ENCODE measurements at places on chromosomes 2 and 18. TPM values are rescaled to one million over a fixed set of nuclear protein-coding genes. Genes with fewer than 3 reads are reported as not detected.

The ALPG gene
- not detected for total RNA-seq

DNA sequence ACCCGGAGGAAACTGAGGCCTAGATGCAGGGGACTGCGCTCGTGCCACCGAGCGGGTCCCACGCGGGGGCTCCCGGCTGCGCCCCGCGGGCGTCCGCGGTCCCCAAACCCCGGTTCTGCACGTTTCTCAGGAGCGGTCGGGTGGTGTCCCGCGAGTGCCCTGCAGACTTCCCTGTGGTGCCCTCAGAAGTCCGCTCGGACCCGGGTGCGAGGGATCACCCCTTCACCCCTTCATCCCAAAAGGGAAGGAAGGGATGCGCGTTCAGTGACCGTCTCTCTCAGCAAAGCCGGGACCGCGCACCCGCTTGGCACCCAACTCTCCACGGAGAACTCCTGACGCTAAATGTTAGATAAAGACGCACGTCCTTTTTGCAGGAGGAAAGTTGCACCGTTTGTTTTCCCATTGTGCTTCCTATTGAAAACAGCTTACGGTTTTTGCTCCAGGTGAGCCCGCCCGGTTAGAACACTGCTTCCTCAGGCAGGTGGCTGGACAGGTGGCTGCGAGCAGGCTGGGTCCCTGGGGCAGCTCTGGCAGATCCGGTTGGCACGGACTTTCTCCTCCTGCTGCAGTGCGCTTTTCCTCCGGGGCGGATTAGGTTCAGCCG is 779 bp downstream of the DGKD start:
- H3K27ac ChIP-seq: no peak overlapping the region
- DNase-seq: peak; percentile 31
- no peaks in the 10 kb centered on the region for H3K36me3 ChIP-seq
- H3K27me3 ChIP-seq: peaks cover 55% of the 10 kb centered on the region

- no peak overlapping the region for H3K4me3 ChIP-seq
- H3K4me1 ChIP-seq: peaks cover 14% of the 10 kb centered on the region
- H3K27ac ChIP-seq: no peak overlapping the region
- DNase-seq: no peak
- no peaks in the 10 kb centered on the region for H3K27me3 ChIP-seq
- H3K36me3 ChIP-seq: no peaks in the 10 kb centered on the region
Measured at GRCh38 chr2:23707096-23707495, 219.8 kb downstream of the ATAD2B start.

The C1GALT1C1L gene
- 0.12 TPM for total RNA-seq

The NAT8 gene
- not detected for total RNA-seq

DNA sequence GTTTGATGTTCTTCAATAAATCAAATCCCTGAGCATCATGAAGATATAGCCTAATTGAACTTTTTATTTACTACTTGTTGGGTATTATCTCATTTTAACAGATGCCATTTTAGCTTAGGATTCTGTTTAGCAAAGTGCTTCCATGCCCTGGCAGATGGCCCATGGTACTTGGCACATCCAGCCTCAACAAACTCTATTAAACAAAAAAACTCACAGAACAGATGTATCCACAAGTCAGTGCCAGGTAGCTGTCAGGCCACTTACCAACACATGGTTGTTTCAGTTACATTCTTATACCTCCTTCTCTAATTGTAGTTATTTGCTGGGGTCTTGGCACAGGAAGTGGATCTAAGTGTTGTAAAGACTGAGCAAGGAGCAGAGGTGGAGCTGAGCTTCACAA is 29.6 kb downstream of the GAD1 start:
- H3K27me3 ChIP-seq: no peaks in the 10 kb centered on the region
- no peak for DNase-seq

The EFHD1 gene
- 5.9 TPM for total RNA-seq

DNA sequence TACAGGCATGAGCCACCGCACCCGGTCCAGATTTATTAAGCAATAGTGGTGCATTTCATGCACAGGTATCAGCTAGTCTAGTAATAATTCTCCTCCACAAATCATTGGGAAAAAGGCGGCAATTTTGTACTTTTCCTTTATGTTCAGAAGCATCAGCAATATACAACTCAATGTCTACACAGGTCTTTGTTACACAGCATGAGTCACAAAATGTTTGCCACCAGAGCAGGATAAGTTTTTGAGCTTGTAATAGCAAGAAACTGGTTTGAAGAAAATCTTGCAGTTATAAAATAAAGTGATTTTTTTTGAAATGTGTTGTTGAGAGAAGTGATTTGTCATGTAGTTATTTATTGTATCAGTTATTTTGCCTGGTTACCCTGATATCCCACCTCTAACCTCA is 4.8 kb upstream of the ITPRIPL1 start:
- H3K4me1 ChIP-seq: peaks cover 23% of the 10 kb centered on the region
- H3K27me3 ChIP-seq: peaks cover 70% of the 10 kb centered on the region
- peak overlapping the region; percentile 55 for H3K4me3 ChIP-seq
- no peaks in the 10 kb centered on the region for H3K36me3 ChIP-seq

The ERFE gene
- total RNA-seq: 0.09 TPM
